ENCODE measurements at places on chromosomes 2 and 18.

GRCh38 chr2:120949027-120949956 lies 213.6 kb downstream of the GLI2 start:
- DNase-seq = no peak

GRCh38 chr2:237472187-237472712 lies 14.8 kb upstream of the MLPH start:
- DNase-seq = no peak

DNA sequence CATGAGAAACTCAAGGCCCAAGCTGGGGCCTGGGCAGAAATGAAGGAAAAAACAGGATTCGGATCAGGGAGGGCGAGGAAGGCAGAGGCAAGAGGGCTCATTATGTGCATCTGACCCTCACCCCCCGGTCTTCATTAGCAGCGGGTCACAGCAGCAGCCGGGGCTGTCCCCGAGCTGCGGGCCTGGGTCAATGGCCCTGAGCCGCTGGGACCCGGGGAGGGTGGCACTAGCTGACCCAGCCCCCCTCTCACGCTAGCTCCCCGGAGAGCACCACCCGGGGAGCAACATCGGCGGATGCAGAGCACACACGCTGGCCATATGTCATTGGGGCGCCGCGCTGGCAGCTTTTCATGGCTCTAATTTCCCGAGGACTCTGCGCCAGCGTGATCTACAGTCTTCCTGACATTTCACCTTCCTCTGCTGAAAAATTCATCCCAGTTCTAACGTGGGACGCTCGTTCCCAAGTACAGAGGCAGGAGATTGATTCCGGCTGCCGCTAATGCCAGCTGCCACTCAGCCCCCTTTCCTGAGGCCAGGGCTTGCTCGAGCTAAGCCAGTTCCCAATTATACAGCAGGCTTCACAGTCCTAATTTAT lies 63.7 kb downstream of the EIPR1 start:
- no peak for DNase-seq

DNA sequence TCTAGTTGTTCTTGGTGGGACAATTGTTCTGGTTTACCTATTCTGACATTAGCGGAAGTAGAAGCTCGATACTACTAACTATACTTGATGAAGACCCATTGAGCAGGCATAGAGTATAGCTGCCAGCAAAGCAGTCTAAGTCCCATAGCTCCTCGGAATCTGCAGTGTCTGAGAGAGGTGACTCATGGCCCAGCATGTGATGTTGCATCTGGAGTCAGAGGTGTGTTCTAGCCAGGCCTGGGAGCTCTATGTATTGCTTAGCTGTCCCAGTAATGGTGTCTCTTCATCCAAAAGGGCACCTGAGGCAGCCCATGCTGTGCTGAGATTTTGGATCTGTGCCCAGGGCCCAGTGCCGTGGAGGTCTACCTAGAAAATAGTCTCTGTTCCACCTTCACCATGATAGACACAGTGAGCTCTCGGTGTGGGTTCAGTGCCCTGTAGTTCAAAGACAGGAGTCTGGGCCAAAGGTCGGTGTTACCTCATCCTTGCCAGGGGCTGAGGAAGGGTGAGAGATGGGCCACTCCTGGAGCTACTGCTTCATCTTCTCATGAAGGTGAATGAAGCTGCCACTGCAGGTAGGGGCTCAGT lies 47.3 kb downstream of the MEX3C start:
- no peak for DNase-seq

DNA sequence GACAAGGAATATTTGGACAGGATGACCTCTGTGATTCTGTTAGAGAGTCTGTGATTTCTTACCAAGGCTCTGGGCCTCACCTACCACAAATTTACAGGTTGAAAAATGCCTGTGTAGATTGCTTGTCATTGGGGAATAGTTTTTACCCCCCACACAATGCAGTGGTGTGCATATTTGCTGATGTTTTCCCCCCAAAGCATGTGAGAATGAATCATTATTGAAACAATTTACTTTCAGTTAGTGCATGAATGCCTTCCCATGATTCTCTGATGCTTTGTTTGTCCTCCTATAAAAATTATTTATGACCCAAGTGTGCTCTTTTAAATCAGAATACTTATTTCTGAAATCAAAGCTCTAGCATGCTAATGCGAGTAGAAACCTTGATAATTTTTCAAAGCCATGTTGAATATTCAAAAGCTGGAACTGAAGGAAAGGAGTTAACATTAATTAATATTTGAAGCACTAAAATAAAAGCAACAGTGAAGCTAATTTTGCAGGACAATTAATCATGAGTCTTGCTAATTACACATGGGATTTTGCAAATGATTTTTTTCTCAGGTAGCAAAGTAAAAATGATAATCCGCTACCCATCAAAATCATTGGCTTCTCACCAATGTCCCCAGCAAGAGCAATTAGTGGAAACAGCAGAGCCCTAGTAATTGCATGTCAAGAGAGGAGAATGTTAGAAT lies 361.2 kb upstream of the HNRNPA3 start:
- no peak for DNase-seq

GRCh38 chr2:9980520-9980919 lies 29.0 kb downstream of the GRHL1 start:
- DNase-seq = no peak

- no peak for DNase-seq
Measured at GRCh38 chr18:69885841-69886531, 61.7 kb downstream of the CD226 start.

DNA sequence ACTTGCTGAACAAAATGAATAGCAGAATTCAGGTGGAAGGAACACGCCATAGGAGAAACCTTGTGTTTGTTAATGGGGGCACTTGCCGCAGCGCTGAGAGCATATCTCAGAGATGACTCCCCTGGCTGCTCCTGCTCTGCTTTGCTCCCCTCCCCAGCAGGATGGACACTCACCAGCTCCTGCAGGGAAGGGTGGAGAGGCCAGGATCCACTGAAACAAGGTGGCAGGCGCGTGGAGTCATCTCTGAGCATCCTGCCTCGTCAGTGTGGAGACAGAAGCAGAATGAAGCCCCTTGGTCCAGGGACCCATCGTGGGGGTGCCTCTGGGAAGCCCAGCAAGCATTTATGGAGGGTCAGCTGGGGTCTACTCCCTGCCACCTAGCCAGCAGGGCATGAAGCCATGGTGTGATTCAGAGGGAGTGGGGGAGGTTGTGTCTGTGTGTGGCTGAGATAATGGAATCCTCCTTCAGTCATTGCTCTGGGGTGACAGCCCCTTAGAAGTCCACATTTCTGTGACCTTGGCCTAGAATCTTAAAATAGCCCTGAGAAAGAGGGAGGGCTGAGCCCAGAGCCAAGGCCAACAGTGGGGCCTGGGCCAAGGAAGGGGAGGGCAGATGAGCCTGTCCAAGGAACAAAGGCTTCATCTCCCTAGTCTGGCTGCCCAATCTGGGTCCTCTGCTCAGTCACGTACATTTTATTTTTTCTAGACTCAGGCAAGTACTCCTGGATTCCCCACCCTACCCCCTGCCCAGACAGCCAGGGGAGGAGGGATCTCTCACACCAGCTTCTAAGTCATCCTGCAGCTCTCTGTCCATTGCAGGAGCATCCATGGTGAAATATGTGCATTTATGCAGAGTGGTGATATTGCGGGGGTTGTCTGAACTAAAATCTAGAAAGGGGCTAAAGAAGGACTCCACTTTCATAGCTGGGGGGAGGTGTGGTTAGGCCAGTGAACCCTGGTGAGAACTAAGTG lies 215.4 kb downstream of the ZBTB7C start:
- no peak for DNase-seq

DNA sequence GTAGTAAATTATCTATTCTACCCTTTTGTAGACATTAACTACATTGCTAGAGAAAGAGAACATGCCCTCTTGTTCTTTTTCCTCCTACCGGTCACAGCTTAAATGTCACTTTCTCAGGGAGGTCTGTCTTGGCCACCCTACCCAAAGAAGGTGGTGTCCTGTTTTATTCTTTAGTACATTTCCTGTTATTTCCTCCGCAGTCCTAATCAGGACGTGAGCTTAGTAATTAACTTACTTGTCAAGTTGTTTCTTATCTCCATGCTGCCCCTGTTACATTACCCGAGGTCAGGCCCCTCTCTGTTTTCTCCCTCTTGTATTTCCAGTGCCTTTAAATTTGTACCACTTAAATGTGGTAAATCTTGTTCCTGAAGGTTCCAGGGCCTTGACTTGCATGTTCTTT lies 73.7 kb upstream of the RMDN2 start:
- DNase-seq = no peak

Measured in GF-D8 (cell line).